Cardiac fibroblast (primary cell): ENCODE measurements at places on chromosomes 5 and 9.

DNA sequence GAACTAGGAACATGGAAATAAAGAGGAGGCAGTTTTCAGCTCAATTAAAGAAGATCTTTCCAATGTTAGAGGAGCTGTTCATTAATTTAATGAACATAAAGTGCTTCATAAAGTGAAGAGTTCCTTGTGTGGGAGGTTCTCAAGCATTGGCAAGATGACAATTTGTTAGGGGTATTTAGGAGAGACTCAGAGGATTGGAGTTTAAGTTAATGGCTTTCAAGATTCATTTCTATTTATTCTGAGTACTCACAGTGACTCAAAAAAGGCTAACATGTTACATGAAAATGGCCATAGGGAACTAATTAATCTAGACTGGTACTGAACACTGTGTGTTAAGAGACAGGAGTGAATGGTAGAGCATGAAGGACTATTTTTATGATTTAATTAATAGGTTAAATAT lies 55.4 kb upstream of the CDH12 start:
- no peak for DNase-seq

DNA sequence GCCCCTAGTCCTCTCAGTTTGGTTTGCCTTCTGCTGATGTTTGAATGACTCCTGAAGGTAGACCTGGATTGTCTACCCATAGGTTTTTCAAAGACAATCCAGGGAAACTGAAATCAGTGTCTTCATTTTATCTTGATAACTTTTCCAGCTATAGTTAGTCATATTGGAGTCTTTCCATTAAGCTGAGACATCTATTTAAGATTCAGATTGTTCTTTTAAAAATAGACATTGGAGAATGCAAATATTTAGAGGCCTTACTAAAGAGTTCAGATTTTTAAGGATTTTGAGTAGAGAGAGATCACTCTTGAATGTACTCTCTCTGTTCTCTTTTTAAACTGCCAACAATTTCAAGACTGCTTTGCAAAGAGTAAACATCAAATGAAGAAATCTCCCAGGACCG lies 69.1 kb downstream of the GDNF start:
- DNase-seq = no peak

DNA sequence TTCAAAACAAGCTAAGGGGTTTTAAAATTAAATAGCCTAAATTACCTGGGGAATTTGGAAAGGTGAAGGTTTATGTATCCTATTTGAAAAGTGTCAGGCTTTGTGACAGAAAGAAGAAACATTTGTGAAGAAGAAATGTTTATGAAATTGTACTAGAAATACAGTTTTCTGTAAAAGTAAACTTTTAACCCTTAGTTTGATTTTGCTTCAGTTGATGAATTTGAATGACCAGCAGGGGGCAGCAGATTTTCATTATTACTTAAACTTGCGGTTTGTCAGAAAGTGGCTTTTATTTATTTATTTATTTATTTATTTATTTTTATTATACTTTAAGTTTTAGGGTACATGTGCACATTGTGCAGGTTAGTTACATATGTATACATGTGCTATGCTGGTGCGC lies 58.1 kb downstream of the NNT start:
- peak; percentile 71 for DNase-seq

GRCh38 chr5:17374973-17375742 lies 122.9 kb upstream of the TAF11L2 start:
- peak; percentile 74 for DNase-seq

- peak; percentile 67 for DNase-seq
Measured at GRCh38 chr5:54595721-54596120, 78.2 kb downstream of the SNX18 start.

DNA sequence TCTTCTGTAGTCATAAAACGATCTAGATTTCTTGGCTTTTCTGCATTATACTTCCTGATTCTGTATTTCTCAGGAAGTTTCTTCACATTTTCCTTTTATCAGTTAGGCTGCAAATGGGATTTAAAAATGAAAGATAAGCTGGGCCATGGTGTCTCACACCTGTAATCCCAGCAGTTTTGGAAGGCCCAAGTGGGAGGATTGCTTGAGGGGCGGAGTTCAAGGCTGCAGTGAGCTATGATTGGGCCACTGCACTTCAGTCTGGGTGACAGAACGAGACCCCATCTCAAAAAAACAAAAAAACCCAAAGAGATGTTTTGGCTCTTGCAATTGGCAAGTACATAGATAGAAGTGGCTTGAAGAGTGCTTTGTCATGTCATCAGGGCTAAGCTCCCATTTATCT lies 26.2 kb upstream of the APC start:
- no peak for DNase-seq

DNA sequence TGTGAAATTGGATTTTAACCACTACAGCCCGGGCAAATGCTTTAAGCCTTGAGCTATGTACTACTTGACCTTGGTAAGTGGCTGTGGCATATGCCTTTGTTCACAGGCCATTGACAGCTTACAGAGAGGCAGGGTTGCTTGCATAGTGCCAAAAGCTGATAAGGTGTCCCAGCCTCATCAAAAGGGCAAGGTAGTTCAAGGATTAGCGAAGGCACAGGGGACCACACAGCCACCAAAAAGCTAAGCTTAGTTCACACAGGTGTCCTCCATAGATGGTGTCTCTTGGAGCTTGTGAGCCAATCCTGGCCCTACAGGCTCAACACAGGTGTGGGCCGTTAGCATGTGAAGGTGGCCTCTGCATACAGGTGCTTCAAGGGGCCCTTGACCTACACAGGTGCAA lies 86.8 kb downstream of the ZNF622 start:
- no peak for DNase-seq

DNA sequence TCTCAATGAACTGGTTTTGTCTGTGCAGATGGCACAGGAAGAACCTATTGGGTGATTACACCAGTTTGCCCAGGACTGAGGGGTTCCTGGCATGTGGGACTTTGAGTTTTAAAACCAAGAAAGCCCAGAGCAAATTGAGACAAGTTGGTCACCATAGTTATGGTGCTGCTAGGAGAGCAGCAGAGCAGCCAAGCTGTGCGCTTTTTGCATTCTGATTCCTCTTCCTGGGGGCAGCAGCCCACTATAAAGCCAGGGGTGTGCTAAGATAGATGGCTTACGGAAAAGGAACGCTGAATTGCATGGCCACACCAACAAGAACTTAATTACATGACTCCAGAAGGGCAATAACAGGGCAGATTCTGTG lies 49.7 kb downstream of the TIMD4 start:
- DNase-seq = no peak

DNA sequence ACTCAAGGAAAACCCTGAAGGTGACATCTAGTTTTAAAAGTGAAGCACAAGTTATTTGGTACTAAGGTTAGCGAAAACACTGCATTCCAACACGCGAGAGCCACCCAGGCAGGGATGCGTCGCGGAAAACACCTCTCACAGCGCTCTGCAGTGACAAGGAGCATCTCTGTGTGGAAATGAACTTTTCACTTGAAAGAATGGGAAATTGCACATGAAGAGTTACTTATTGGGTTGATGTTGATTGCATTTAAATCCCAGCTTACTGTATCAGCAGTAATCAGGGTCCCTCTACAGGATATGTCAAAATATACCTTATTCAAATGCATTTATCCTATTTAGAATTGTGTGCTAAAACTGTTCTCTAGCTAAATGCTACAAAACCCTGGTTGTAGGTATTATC lies 144.4 kb downstream of the BNC2 start:
- peak; percentile 70 for DNase-seq

DNA sequence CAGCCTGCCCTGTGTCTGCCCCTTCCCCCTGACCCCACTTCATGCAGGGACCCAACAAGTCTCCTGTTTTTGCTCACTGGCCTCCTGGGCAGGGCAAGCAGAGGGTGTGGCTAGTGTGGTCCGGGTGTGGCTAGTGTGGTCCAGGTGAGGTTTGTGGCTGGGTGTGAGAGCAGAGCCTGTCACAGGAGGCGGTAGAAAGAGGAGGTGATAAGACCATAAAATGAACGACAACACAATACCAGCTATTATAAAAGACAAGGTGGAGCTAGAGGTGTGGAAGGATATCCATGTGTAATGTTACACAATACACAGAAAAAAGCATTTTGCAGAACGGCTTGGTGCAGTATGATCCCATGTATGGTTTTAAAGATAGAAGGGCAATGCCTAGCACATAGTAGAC lies 23.3 kb downstream of the SPRY4 start:
- DNase-seq = no peak

- DNase-seq = no peak
Measured at GRCh38 chr9:6195714-6196360, 19.8 kb upstream of the IL33 start.

DNA sequence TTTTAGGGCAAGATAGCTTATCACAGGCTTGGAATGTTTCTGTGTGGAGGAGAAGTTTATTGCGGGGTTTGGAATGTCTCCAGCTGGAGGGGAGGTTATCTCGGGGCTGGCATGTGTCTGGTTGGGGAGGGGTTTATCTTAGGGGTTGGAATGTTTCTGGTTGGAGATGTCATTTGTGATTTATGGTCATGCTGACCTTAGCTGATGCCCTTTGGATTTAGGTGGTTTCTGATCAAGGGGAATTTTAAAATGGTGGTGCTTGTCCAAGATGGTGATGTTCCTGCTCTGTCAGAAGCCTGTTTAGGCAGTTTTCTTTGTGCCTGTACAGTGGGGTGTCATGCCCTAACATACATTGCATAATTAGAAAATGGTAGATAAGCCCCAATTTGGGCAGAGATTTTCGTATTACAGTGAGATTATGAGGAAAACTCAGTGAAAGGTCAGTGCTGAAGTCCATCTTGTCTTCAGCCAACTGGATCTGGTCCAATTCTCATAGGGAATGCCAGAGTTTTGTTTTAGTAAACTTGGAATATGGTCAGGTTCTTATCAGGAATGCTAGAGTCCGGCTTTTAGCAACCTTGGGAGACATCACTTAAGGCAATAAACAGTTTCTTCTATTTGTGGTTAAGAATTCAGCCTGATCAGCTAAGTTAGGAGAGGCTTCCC lies 14.3 kb downstream of the CDK20 start:
- no peak for DNase-seq

- DNase-seq = no peak
Measured at GRCh38 chr5:93583439-93583767, 381 bp downstream of the NR2F1 start.

DNA sequence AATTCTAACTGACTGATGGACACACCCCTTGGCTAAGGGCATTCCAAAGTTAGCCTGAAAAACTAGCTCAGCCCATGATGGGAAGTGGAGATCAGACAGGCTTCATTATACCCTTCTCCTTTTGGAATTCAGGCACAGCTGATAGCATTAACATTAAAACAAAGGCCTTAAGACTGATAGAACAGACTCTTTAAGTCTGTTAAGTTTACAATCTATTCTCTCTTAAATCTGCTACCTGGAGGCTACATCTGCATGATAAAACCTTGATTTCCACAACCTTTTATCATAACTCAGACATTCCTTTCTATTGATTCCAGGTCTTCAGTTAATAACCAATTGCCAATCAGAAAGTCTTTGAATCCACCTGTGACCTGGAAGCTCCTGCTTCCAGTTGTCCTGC lies 281.4 kb downstream of the TUSC1 start:
- DNase-seq = no peak

- no peak for DNase-seq
Measured at GRCh38 chr5:36392186-36392585, 90.5 kb upstream of the RANBP3L start.

DNA sequence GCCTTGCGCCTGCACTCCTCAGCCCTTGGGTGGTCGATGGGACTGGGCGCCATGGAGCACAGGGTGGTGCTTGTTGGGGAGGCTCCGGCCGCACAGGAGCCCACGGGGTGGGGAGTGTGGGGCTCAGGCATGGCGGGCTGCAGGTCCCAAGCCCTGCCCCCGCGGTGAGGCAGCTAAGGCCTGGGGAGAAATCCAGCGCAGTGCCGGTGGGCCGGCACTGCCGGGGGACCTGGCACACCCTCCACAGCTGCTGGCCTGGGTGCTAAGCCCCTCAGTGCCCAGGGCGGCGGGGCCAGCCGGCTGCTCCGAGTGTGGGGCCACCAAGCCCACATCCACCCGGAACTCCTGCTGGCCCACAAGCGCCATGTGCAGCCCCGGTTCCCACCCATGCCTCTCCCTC lies 358.8 kb upstream of the RIOK2 start:
- DNase-seq = no peak

DNA sequence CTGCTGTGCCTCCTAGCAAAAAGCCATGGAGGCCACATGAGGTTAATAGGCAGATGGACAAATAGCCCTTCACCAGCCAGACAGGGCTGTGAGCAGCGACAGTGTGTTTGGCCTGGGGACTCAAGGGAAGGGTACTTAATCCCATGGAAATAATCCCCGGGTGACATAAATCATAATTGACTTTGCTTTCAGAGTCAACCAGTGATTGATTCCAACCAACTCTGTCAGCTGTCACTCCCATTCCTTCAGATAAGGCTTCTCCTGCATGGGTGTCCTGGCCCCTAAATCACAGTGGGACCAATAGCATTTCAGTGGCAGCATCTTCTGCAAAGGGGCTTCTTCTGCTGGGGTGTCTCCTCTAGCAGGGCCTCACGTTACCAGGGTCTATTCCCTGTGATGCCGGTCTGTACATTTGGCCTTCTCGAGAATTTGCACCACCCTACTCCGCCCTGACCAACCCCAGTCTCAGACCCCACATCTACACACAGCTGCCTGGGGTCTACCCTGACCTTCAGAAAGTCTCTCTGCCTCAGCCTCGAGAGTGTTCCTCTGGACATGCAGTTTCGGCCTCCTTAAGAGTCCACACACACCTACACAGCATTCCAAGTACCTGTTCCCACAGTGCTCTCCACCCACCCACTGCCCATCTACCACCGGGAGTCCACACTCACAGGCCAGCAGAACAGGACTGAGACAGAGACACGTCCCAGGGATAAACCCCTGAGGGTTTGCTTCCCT lies 3.7 kb downstream of the CLTB start:
- DNase-seq = no peak

GRCh38 chr5:38509185-38509584 lies 47.3 kb downstream of the LIFR start:
- peak; percentile 84 for DNase-seq

- DNase-seq = no peak
Measured at GRCh38 chr9:115042781-115043509, 75.0 kb downstream of the TNC start.

GRCh38 chr9:20188616-20189369 lies 400.0 kb upstream of the SLC24A2 start:
- DNase-seq = no peak

GRCh38 chr9:4662108-4662988 lies at the start of gene PLPP6:
PLPP6 (plus strand) TSS chr9:4662294; CDS start chr9:4662376, 82 bp downstream.
- peak; percentile 82 for DNase-seq

GRCh38 chr5:160305319-160305718 lies 7.0 kb downstream of the CCNJL start:
- no peak for DNase-seq

DNA sequence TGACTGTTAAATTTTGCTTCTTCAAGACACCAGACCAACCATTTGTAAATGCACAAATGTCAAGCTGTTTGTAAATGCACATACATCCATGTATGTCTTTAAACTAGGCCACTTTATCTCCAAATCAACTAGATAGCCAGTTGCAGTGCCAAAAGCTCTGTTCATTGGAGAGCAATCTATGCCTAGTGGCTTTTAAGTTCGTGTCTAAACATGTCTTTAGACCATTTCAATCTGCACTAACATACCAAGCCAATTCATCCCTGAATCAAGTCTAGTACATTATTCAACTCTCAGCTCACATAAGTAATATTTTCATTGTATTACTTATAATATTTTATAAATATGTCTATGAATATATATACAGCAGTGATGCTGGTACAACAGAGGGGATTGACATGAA lies 985.9 kb downstream of the CDH18 start:
- no peak for DNase-seq

- no peak for DNase-seq
Measured at GRCh38 chr5:179788193-179788854, 5.5 kb upstream of the LTC4S start.

- no peak for DNase-seq
Measured at GRCh38 chr9:14301006-14301405, 12.9 kb downstream of the NFIB start.

GRCh38 chr9:86765746-86766430 lies 181.4 kb downstream of the GAS1 start:
- no peak for DNase-seq

GRCh38 chr5:64164166-64164565 lies 1.5 kb upstream of the RNF180 start:
- no peak for DNase-seq
